ENCODE measurements at places on chromosomes 7 and 10.

GRCh38 chr7:132601783-132602182, 25.5 kb upstream of the PLXNA4 start:
- no peak for DNase-seq

- peak; percentile 14 for DNase-seq
Measured at GRCh38 chr10:112491144-112491543, 44.1 kb downstream of the VTI1A start.

GRCh38 chr7:68152205-68152604, 1155.6 kb downstream of the TYW1 start:
- DNase-seq: no peak

- no peak for DNase-seq
Measured at GRCh38 chr10:22690158-22690557, 24.2 kb downstream of the PIP4K2A start.

DNA sequence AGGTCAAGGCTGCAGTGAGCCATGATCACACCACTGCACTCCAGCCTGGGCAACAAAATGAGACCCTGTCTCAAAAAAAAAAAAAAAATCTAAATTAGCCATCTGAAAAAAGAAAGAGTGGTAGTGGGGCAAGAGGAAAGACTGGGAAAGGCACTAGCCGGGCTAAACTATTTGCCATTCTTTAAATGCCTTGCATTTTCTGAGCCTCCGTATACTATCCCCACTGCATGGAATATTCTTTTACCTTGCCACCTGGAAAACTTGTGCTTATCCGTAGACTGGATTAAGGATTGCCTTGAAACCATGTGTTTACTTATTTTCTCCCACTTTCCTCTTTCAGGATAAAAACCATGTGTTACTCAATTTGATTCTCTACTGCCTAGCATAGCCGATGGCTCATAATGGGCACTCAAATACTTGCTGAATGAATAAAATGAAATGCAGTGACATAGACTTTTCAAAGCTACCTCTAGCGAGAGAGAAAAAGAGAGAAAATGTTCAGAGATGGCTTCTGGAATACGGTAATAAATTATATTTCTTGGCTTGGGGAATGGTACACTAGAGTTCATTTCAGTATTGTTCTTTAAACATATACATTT, 30.6 kb downstream of the HYCC1 start:
- peak; percentile 20 for DNase-seq
